ENCODE measurements at places on chromosomes 16 and 17.

DNA sequence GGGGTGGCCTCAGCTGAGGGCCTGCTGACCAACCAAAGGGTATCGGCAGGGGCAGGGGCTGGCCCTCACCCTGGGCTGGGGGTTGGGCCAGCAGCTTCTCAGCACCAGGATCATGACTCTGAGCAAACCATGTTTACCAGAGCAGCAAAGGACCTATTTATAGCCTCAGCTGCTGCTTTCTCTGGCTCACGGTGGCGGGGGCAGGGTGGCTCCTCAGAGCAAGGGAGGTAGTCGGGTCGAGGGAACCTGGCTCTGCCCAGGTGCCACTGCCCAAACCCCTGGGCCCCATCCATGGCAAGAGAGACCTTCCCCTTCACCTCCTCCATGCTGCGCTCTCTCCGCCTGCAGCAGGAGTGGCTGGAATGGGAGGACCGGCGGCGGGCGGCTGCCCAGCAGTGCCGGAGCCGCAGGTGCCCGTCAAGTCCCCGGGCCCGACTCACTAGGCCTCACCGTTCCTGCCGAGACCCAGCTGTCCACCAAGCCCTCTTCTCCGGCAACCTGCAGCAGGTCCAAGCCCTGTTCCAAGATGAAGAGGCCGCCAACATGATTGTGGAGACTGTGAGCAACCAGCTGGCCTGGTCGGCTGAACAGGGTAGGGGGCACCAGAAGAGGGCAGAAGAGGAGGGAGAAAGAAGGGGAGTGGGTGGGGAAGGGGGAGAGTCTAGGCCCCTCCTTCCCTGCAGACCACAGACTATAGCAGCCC lies at the start of gene ASB16:
ASB16 (plus strand) TSS at position 206 of the 703 bp plus-strand sequence; CDS start at position 292, 86 bp downstream.
- DNase-seq: peak; percentile 52

DNA sequence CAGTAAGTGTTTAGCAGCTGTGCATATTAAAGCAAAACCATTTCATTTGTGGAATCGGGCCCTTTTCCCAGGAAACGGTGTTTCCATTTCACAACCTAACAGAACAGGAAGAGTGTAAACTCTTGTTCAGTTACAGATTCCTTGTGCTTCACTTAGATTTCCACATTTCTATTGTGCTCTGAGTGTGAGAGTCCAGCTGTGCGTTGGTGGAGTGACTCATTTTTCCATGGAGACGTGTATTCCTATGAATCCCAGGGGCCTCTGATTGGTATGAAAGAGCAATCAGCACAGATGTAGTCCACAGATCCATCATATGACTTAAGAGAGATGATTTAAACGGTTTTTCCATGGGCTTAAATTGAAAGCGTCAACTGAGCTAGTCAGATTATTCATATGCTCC lies 13.3 kb upstream of the CAVIN1 start:
- DNase-seq: no peak

- DNase-seq: no peak
Observed at GRCh38 chr17:9977180-9977575, 72.1 kb upstream of the RCVRN start.

GRCh38 chr17:29158096-29158487 lies 22.1 kb downstream of the MYO18A start:
- no peak for DNase-seq

- DNase-seq: no peak
Observed at GRCh38 chr16:57146735-57147134, 39.1 kb downstream of the PSME3IP1 start.

DNA sequence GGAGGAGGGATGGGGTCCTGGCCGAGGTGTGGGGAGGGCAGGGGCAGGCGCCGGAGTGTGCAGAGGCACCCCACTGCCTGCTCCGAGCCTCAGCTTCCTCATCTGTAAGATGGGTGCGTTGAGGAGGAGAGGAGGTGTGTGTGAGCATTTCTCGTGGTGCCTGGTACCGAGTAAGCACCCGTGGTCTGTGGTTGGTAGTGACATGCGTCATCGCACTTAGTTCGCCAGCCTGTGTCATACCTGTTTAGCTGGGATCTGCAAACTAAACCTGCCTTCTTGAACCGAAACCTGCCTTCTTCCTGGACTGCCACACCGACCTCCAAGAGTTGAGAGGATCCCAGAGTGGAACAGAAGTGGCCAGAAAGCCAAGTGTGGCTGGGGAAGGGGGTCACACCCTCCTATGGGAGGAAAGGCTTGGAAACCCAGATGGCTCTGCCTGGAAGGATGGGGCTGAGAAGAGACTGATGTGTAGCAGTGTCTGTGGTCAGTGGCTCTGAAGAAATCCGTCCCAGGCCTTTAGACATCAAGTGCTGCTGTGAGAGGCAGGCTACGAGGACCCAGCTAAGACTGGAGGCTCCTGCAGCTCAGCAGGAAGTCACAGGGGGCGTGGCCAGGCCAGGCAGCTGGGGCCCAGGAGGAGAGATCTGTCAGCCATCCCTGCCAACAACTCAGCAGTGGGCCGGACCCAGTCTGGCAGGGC lies 162.6 kb upstream of the PLCG2 start:
- peak; percentile 70 for DNase-seq

GRCh38 chr17:8310601-8311123 lies 621 bp downstream of the ARHGEF15 start:
- no peak for DNase-seq

GRCh38 chr17:79518585-79519523 lies 92.0 kb downstream of the RBFOX3 start:
- no peak for DNase-seq

DNA sequence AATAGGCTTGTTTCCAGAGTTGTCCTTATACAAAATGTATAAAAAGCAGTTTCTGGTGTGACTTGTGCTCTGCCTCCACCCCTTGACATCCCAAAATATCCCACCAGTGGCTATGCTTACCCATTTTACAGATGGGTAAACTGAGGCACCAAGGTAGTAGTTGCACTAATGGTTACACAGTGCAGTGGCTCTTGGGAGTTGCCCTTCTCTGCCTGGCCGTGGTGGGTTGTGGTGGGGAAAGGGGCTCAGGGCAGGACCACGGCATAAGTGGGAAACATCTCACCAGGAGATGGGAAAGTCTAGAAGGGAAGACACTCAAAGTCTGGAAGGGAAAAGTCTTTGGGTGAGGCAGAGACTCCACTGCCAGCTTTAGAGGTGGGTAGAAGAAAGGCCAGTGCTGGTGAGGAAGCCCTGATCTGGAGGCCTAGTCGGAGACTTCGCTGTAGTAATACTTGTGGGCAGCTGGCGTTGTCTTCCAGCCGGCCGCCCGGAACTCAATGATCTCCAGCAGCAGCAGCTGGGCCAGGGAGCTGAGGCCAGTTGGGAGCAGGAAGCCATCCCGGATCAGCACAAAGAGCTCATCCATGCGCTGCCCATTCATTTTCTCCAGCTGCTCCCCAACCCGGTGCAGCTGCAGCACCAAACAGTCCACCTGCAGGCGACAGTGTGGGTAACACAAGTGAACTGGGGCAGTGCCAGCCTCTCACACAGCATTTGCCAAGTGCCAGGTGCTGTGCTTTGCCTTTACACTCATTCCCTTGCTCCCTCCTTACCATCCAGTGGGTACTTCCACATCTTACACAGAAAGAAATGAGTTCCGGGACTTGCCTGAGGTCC lies 4.5 kb downstream of the MIF4GD start:
- DNase-seq: no peak
